ENCODE measurements at places on chromosomes 16 and 17.

DNA sequence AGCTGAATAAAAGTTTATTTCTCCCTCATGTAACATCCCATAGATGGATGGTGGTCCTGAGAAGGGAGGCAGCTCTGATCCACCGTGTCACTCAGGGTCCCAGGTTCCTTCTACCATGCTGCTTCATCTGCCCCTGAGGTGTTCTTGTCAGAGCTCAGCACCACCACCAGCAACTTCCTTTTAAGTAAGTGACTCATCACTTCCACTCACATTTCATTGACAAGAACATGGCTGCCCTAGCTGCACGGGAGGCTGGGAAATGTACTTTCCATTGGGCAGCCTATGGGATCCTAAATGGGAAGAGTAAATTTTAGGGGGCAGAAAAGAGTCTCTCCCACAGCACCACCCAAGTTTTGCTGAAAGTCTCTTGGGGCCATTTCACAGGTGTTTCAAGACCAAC is 134.7 kb downstream of the USP31 start:
- no peak for DNase-seq

GRCh38 chr17:67610061-67610460 is 107.7 kb upstream of the NOL11 start:
- DNase-seq = no peak

DNA sequence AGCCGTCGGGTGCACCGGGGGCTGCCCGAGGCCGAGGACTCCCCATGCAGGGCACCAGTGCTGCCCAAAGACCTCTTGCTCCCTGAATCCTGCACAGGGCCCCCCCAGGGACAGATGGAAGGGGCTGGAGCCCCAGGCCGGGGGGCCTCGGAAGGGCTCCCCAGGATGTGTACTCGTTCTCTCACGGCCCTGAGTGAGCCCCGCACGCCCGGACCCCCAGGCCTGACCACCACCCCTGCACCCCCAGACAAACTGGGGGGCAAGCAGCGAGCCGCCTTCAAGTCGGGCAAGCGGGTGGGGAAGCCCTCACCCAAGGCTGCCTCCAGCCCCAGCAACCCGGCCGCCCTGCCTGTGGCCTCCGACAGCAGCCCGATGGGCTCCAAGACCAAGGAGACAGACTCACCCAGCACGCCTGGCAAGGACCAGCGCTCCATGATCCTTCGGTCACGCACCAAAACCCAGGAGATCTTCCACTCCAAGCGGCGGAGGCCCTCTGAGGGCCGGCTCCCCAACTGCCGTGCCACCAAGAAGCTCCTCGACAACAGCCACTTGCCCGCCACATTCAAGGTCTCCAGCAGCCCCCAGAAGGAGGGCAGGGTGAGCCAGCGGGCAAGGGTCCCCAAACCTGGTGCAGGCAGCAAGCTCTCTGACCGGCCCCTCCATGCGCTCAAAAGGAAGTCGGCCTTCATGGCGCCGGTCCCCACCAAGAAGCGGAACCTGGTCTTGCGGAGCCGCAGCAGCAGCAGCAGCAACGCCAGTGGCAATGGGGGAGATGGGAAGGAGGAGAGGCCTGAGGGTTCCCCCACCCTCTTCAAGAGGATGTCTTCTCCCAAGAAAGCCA is 40.6 kb downstream of the SREBF1 start:
- DNase-seq = no peak

DNA sequence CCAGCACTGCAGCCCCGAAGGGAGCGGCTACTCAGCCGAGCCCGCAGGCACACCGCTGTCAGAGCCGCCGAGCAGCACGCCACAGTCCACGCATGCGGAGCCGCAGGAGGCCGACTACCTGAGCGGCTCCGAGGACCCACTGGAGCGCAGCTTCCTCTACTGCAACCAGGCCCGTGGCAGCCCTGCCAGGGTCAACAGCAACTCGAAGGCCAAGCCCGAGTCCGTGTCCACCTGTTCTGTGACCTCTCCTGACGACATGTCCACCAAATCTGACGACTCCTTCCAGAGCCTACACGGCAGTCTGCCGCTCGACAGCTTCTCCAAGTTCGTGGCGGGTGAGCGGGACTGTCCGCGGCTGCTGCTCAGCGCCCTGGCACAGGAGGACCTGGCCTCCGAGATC is 42.4 kb downstream of the SREBF1 start:
- no peak for DNase-seq

- DNase-seq = no peak
These were observed 6.2 kb downstream of the ADCY9 start for GRCh38 chr16:4110065-4110464.

DNA sequence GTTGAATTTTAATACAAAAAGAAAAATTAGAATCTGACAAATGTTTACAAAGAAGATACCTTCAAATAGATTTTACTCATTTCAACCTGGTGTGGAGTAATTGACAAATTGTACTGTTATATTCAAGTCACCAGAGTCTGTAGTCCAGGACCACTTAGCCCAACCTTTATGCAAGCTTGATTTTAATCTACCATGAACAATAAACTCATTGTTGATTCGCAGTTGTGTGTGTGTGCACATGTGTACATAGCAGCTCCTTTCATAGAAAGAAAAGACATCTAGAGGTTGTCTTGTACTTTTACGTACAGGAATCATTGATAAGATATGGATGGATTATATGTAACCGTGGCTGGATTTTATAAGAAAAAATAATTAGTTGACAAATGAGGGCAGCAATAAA is 20.7 kb upstream of the LRRC37A start:
- no peak for DNase-seq

DNA sequence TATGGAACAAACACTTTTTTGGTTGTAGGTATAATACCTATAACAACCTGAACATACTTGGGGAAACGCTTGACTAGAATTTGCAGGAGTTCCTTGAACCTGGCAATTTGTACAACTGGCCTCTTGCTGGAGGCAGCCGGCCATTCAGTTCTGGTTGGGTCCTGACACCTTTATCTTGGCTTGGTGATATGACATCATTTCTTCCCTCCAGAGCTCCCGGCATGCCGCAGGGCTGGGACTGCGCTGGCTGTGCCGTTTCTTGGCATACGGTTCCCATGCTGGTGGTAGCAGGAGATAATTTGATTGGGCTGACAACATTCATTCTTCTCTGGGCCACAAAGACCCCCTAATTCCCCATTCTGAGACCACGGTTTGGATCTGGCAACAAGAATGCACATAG is 87.5 kb downstream of the ASIC2 start:
- DNase-seq = no peak

- no peak for DNase-seq
These were observed 15.5 kb downstream of the UTS2R start for GRCh38 chr17:82386881-82387704.

DNA sequence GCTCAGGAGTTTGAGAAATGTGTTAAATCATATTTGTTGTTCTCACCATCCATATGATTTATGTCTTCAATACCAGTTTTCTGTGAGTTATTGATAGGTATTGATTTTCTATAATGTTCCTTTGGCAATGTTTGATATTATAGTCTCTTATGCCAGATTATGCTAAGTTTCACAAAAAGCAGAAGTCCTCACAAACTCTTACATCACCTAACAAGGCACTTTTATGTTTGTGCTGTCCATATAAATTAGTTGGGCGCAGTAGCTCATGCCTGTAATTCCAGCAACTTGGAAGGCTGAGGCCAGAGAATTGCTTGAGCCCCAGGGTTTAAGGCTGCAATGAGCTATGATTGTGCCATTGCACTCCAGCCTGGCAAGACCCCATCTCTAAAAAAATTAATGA is 12.6 kb upstream of the UQCRC2 start:
- no peak for DNase-seq

GRCh38 chr17:82272495-82273326 is 789 bp downstream of the CSNK1D start:
- no peak for DNase-seq

- DNase-seq = no peak
These were observed 12.4 kb downstream of the STX1B start for GRCh38 chr16:30997725-30998711.

DNA sequence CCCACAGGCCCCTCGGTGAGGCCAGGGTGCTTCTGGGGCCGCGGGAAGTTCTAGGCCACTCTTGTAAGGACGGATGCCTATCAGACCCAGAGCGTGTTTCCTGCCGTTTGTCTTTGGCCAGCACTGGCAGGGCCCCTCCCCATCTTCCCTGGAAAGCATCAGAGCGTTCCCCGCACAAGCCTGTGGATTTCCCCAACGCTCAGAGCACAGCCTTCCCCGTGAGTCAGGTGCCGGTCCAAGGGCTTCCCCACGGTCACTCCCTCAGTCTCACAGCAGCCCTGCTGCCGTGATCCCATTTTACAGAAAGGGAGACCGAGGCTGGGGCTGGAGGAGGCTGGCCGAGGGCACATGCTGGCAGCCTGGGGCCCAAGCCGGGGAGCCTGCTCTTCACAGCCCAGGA is 33.7 kb downstream of the CRISPLD2 start:
- DNase-seq = no peak

- no peak for DNase-seq
These were observed 193.7 kb downstream of the SHCBP1 start for GRCh38 chr16:46427340-46428107.

DNA sequence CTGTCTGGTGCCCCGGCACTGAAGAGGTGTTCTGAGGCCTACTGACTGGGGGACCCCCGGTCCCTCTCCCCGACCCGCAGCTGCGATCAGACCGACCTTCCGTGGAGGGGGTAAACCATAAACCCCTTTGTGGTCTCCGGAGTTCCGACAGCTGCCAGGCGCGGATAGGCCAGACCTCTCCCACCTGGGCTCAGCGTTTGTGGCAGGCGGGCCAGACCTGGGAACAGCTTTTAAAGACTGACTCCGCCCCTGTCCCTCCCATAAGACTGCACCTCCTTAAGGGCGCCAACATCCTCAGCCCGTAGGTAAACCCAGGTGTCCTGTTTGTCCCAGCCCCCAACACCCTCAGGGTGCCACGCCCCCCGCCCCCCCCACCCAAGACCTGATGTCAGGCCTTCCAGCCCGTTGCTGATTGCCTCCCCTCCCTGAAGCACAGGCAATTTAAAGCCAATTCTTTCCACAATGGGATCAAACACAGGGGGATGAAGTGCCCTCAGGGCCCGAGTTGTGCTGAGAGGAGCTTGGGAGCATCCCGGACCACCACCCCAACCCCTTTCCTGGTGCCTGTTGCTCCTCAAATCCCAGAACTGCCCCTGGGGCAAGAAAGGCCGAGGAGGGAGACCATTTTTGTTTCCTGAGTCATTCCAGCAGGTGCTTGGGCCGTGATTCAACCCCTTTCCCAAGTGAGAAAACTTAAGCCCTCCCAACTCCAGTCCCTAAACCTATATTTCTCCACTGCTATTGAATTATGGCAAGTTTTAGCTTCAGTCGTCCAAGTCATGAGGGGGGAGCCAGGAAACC is at the start of gene SOX15:
TSS of gene SOX15 (minus strand) at position 204 of the 801 bp plus-strand sequence. CDS start 418 bp downstream, outside the sequence.
- DNase-seq = no peak

DNA sequence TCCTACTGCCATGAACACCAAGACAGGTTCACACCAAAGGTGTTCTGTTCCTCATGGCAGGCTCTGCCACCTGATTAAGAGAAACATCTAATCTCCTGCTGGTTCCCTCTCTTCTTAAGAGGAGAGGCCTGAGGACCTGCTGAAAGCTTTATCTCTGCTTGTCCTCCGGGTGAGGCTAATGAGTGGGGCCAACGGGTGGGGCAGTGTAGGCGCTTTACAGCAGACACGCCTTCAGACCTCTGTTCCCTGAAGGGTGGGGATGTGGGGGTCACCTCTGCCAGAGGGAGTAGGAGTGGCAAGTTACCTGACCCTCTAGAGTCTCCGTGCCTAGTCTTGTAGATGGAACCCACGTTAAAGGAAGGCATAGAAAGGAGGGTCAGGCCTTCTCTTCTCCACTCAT is 4.2 kb upstream of the MRM1 start:
- DNase-seq = no peak

DNA sequence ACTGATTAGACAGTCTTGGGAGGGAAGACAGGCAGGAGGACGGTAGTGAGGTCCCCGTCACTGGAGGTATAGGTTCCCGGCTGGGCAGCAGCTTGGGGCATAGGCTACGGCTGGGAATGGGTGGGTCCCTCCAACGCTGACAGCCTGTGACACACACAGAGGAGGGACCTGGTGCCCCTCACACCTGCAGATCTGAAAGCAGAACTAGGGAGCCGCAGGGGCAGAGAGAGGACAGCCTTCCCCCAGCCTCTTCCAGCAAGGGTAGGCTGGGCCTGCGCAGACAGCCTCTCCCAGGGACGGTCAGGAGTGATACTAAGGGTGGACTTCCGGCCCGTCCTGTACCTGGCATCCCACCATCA is 2.0 kb downstream of the P2RX1 start:
- no peak for DNase-seq

DNA sequence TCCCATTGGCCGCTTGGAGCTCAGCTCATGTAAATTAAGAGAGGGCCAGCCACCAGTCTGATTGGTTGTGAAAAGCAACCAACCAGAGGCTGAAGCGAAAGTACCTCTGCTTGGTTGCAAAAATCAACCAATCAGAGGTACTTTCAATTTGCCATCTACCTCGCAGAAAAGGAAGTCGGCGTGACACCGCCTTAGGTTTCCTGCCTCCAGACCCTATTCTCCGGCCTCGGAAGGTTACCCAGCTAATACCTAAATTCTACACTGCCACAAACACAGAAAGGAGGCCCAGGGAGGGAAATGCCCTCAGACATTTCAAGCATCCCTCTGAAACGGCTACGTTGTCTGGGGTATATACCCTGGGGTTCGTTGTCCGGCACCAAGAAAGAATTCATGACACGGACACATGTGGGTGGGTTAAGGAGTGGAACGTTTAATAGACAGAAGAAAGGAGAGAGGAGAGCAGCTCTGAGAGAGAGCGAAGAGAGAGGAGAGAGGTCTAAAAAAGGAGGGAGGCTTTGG is 481.3 kb downstream of the TMEM114 start:
- no peak for DNase-seq

DNA sequence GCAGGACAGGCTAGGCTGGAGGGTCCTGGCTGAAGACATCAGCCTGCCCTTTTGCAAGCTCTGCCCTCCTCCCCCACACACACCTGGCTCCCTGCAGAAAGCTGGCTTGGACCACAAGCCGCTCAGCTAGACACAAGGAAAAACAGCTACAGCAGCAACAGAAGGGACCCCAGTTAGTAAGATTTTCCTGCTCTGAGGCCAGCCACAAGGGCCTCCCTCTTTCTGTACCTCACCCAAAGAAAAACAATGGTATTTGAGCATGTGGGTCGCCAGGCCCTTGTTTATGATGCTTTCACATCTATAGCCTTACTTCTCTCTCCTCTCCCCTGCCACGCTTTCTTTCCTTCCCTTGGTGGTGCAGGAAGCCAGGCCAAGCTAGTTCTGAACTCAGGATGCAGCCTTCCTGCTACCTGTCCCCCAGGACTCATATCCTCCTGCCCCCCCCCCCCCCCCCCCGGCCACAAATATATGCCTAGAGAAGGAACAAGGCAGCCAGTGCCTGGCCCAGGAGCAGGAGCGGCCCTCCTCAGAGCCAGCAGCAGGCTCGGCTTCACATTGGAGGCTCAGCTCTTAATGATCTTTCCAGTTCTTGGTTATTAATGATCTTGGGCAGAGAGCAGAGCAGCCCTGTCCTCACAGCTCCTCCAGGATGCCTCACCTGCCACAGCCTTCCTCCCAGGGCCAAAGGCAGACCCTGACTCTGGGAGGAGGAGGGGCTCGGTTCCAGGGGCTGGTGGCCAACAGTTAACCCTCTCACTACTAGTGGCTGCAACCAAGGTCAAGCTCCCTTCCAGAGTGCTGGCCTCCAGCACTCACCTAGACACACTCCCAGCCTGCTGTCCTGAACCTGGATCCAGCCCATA is 19.5 kb downstream of the GRIN2C start:
- no peak for DNase-seq

Data from stimulated activated CD8-positive, alpha-beta memory T cell treated with anti-CD3 and anti-CD28 coated beads, Interleukin-15, amount 100 ng/mL, for 4 hours (primary cell).